Ammon's horn (tissue), 1 donor: ENCODE measurements at places on chromosomes 12 and 14.

- DNase-seq = no peak
Measured at GRCh38 chr14:89667983-89668382, 250.9 kb upstream of the FOXN3 start.

DNA sequence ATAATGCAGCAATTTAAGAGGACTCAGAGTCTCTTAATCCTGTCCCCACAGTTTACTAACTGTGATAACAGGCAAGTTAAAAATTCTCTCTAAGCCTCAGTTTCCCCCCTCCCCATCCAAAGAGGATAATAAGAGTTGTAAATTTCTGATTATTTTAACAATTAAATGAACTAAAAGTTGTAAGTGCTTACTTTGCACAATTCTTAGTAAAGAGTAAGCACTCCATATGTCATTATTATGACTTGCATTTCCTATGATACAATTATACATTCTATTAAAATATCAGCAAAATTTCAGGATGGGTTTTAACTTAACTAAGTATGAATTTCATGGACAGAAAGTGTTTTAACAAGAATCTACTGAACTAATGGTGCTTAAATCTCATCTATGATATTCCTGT, 80.1 kb downstream of the NELL2 start:
- no peak for DNase-seq

- no peak for DNase-seq
Measured at GRCh38 chr12:101885912-101886561, 8.7 kb downstream of the DRAM1 start.

DNA sequence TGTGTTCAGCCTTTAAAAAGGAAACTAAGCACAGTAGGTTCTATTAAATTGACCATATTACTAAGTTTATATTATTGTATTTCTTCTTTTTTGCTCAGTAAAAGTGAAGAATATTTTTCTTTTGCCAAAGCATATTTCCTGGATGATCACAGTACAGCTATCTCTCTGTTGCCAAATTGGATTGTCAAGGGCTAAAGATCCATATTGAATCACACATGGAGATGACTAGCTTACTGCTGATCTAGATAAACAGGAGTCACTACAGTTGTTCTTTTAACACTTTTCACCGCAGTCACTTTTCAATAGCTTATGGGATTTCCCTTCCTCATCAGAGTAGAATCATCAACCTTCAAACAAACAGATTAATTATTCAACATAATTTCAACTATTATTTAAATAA, 78.6 kb downstream of the LRRC9 start:
- DNase-seq = no peak

GRCh38 chr14:69558774-69559173, 15.9 kb downstream of the CCDC177 start:
- no peak for DNase-seq

GRCh38 chr12:34625116-34625515, 602.8 kb downstream of the ALG10 start:
- no peak for DNase-seq

GRCh38 chr12:85843606-85844310, 7.5 kb upstream of the RASSF9 start:
- no peak for DNase-seq

- DNase-seq = no peak
Measured at GRCh38 chr14:23375527-23376251, 1.2 kb upstream of the CMTM5 start.

DNA sequence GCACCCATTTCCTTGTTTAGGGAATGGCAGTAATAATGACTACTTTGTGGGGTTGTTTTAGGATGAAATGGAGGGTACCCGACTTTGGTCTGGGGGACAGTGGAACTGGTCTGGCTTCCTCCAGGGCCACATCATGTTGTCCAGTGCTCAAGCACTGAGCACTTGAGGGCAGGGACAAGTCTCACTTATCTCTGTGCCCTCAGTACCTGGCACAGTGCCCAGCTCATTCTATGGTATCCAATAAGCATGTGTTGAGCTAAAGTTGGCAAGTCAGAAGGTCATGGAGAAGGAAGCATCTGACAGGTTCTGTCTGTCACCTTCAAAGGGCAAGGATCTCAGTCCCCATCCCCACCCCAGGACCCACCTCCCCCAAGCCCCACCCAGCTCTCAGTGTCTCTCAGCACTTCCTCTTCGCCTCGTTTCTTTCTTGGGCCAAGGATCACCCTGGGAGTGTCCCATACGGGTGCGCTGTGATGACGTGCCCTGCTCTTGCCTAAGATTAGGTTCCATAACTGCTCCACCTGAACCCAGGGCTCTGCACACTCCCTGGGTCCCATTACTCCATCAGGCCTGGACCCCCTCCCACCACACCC, 24.3 kb upstream of the TMEM106C start:
- DNase-seq = no peak

- DNase-seq = no peak
Measured at GRCh38 chr12:65184176-65184857, 14.9 kb downstream of the LEMD3 start.

DNA sequence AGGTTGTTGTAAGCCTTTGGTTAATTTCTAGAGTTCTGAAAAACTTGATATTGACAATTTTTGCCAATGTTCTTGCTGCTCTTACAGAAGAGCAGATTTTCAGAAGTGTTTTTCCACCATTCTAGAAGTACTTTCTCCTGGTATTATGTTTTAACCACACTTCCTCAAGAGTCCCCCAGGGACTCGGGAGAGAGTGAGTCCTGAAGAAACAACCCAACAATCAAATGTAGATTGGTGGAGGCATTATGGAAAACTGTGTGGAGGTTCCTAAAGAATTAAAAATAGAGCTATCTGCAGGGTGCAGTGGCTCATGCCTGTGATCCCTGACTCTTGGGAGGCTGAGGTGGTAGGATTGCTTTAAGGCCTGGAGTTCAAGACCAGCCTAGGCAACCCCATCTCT, 26.7 kb downstream of the OR10P1 start:
- DNase-seq = no peak

DNA sequence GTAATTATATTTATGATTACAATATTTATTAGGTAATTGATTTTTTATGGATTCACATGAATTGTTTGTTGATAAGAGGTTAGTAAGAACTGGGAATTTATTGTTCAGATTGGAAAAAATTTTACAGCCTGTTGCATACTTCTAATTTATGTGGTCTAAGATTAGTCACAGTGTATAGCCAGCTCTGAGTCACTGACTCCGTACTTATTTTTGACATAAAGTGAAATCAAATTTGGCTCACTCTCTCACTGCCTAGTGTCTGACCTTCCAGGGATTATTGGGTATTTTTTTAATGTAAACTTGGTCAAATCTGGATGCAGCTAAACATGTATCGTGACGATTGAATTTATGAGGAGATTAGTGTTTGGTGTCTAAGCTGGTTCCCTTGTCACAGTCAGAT, 109.3 kb downstream of the PTPRQ start:
- no peak for DNase-seq

- DNase-seq = no peak
Measured at GRCh38 chr12:106106892-106107291, 31.9 kb downstream of the NUAK1 start.

DNA sequence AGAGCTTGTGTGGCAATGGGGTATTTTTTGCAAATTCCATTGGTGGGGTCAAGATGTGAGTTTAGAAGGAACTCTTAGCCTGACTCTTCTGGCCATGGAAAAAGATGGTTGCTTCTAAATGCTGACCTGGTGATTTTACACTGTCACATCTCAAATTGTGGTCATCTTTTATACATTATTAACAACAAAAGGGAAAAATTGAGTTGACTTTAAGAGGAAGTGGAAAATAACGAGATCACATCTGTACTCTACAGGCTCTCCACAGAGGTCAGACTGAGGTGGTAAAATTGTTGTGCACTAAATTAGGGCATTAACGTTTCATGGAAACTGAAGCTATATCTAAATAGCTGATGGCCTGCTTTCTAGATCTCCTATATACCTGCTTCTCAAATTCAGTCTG, 44.7 kb downstream of the PTPN11 start:
- DNase-seq = no peak

DNA sequence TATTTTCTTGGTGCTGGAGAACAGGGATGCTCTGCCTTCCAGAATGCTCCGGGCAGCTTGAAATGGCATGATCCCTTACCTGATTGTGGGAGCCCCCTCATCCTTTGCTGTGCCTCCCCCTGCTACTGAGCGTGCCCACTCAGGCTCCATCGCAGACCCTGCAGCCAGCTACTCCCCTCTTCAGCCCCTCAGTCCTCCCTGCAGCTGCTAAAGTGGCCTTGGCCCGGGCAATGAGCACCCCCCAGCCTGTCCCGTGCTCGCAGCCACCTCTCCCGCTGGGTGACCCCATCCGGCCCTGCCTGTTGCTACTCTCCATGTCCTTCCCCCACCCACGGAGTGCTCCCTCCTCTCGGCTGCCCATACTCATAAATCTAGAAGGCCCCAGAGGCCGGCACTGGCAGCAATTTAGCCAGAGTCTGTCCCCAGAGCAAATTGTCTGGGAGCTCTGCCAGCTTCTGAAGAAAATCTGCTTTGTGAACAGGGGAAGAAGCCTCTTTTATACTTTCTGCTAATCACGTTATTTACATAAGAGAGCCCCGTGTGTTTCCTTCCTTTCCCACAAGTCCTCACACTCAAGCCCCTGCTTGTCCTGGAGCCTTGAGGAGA, 143.7 kb upstream of the FRMD6 start:
- peak; percentile 74 for DNase-seq

GRCh38 chr12:14618983-14619382, 51.3 kb upstream of the PLBD1 start:
- peak; percentile 40 for DNase-seq

- no peak for DNase-seq
Measured at GRCh38 chr14:24813089-24813815, 179.3 kb upstream of the GZMB start.

DNA sequence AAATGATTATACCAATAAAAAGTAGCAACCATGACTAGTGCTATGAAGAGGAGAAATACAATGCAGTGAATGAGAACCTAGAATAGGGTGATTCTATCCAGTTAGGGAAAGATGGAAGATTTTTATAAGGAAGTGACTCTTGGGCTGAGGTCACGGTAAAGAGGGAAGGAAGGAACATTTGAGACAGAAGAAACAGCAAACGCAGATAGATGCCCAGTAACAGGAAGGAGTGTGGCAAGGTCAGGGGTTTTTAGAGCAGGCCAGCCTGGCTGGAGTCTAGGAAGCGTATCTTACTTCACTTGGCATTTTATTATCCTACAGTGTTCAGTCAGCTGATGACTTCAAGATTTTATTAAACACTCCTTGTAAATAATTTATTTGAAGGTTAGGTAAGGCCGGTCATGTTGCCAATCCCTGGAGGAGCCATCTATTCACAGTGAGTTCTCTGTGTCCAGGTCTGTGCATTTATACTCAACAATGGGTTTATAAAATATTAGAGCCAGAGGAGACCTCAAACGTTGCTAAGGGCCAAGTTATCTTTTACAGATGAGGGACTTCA, 170.6 kb downstream of the PRKCH start:
- peak; percentile 67 for DNase-seq

GRCh38 chr14:37274652-37275051, 76.9 kb downstream of the MIPOL1 start:
- DNase-seq = no peak

DNA sequence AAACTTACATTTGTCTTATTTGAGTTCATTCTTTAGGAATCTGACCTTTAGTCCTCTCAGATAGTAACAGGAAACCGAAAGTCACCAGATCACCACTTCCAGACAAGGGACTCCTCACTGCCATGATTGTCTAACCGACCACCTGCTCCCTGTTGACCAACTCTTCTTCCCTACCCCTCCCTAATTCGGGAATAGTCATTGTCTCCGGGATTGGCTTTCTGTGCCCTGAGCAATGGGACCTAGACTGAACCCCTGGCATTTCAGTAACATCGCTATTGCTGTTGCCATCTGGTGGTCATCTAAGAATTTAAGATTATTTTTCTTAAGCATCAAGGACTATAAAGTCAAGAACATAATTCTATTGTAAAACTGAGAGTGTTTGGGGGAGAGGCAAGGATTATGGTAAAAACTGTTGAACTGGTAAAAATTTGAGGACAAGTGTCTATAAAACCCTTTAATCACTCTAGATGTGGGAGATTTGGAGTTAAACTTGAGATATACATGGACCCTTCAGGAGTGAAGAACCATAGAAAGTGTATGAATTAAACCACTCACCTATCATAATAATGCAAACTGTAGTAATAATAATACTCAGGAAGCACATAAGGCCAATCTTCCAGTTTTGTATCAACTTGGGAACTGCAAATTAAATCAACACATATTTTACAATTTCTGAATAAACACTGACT, 6.3 kb downstream of the CLEC2A start:
- peak; percentile 55 for DNase-seq

DNA sequence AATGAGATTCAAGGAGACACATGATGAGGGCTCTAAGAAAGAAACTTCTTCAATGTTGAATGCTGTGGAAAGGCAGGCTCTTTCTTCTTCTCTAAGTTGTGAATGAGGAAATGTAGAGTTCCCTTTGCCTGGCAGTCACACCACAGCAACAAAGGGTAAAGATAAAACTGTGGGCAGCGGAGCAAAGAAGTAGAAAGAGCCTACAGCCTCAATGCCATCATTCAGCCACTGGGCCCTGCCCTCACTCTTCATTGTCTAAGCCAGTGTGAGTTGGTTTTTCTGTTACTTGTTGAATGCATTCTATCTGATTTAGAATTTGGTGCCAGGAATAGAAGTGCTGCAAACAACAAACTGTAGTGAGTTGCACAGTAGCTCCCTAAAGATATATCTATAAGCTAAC, 12.2 kb downstream of the SDR9C7 start:
- no peak for DNase-seq

DNA sequence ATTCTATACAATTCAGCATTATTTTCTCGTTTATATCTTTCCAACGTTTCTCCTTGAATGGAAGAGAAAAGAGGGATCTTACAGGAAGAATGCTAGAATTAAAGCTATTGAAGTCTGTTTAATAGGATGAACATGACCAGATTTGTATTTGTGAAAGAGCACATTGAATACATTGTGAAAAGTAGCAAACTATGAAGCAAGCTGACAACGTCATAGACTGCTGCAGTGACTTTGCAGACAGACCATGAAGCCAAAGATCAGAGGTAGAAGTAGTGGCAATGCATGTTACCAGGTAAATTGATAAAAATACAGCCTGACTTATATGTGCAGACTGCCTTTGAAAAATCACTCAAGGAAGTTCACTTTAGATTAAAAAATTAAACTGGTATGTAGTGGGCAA, 146.1 kb downstream of the RASSF9 start:
- no peak for DNase-seq

GRCh38 chr12:42428850-42429249, 102.9 kb downstream of the PPHLN1 start:
- no peak for DNase-seq

DNA sequence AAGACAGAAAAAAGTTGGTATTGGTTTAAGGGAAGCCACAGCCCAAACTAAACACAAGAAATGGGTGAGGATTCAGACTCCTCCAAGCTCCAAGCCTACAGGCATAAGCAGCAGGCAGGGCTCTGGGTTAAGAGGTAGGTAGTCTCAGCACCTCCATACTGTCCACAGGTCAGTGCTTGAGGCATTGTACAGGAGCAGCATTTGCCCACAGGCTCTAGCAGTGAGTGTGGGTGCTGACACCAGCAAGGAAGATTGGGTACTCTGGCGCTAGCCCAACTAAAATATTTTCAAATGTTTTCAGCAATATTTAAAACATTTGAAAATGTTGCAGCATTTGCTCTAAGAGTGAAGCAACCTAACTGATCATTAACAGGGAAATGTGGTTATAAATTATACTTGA, 33.1 kb downstream of the FERMT2 start:
- no peak for DNase-seq
